A673 (cell line): ENCODE measurements at places on chromosomes 4 and X.

- no peak for DNase-seq
Observed at GRCh38 chrX:19005909-19006308, 22.0 kb upstream of the PHKA2 start.

GRCh38 chrX:48590203-48591103 is 6.8 kb upstream of the WDR13 start:
- DNase-seq: no peak

GRCh38 chr4:121758925-121759568 is 5.9 kb downstream of the SMIM43 start:
- DNase-seq: no peak

GRCh38 chr4:42609051-42609450 is 47.9 kb downstream of the ATP8A1 start:
- no peak for DNase-seq

GRCh38 chr4:39291686-39292085 is 74.5 kb downstream of the RFC1 start:
- peak; percentile 3 for DNase-seq

DNA sequence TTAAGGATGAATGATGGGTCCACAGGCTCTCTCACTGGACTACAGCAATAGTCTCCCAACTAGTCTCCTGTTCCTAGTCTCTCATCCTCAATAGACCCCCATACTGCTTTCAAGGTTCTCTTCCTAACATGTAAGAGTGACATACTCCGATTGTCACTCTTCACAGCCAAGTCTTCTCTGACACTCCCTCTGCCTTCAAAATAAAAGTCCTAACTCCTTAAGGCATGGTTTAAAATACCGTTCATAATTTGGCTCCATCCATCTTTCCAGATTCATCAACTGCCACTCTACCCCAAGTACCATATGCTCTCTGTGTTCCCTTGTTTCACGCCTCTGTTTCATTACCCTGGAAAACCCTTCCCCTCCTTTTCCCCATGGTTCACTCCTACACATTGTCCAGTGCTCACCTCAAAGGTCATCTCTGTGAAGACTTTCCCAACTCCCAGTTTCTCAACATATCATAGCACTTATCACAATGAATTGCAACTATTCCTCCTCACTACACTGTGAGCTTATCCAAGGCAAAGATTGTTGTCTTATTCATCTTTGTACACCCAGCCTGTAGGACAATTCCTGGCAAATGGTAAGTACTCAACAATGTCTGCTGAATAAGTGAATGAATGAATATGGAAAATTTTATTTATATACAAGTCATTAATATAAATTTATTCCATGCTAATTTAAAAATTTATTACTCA is 26.0 kb downstream of the SMARCA1 start:
- no peak for DNase-seq

GRCh38 chr4:75781305-75781704 is 56.9 kb downstream of the USO1 start:
- DNase-seq: no peak

GRCh38 chr4:119227690-119228089 is 15.2 kb downstream of the USP53 start:
- no peak for DNase-seq

DNA sequence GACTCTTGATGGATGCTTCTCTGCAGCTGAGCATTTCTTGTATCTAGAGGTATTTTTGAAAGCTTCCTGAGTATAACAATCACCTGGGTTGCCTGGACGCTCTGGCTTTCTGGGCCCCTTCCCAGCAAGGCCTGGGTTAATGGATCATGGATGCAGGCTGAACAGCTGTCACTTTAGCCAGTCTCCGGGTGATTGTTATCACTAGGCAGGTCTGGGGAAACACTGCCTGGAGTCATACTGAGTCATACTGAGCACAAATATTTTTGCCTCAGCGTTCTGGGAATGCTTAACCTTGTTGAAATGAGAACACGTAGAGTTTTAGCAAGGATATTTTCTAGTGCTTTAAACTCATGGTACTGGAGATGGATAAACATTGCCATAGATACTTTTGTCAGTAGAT is 102.6 kb downstream of the PHEX start:
- DNase-seq: no peak

- DNase-seq: no peak
Observed at GRCh38 chrX:22093550-22093949, 61.4 kb downstream of the PHEX start.

- DNase-seq: no peak
Observed at GRCh38 chrX:95332530-95332929, 1352.1 kb upstream of the DIAPH2 start.

DNA sequence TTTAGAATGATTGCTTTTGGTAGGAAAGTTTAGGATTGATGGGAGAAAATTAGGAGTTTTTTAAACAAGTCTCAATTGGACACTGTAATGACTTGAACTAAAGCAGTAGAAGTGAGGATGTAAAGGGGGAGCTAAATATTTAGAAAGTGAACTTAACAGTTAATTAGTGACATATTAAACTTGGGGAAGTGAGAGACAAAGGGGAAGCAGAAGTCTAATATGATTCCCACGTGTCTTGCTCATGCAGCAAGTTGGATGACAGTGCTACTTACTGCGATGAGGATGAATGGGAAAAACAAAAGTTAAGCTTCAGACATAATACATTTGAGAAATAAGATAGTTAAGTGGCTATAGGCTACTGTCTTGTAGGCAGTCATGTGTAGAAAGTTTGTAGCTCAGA is 110.4 kb downstream of the RPA4 start:
- DNase-seq: no peak

GRCh38 chr4:184188443-184189400 is 29.0 kb downstream of the ENPP6 start:
- no peak for DNase-seq

- DNase-seq: peak; percentile 93
Observed at GRCh38 chr4:5874811-5875449, 18.0 kb downstream of the CRMP1 start.

GRCh38 chr4:134144337-134144736 is 57.3 kb downstream of the PABPC4L start:
- no peak for DNase-seq

- DNase-seq: no peak
Observed at GRCh38 chr4:134756421-134756820, 554.8 kb upstream of the PABPC4L start.

DNA sequence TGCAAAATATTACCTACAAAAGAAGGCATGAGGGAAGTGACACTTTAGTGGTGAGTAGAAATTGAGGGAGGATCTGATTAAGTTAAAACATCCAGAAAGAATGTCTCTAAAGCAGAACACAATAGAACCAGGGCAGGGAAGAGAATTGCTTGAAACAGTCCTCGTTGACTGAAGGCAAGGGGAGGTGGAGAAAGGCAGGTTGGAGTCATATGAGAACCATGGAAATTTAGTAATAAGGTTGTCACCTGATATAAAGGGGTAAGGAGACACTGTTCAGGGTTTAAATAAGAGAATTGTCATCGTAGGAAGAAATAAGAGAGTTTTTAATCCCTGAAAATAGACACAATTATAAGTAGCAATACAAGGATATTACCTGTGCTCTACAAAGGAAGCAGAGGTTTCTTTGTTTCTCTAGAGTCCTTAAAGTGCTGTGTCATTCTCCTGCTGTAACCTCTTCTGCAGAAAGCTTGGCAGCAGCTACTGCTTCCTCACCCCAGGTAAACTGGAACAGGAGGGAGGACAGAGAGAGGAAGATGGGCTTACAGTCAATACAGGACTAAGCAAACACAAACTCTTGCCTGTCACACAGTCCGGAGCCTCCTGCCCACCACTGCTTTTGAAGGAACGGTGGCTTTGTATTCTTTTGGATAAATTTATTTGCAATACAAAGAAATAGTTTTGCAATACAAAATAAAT is 258.4 kb downstream of the PPARGC1A start:
- no peak for DNase-seq

DNA sequence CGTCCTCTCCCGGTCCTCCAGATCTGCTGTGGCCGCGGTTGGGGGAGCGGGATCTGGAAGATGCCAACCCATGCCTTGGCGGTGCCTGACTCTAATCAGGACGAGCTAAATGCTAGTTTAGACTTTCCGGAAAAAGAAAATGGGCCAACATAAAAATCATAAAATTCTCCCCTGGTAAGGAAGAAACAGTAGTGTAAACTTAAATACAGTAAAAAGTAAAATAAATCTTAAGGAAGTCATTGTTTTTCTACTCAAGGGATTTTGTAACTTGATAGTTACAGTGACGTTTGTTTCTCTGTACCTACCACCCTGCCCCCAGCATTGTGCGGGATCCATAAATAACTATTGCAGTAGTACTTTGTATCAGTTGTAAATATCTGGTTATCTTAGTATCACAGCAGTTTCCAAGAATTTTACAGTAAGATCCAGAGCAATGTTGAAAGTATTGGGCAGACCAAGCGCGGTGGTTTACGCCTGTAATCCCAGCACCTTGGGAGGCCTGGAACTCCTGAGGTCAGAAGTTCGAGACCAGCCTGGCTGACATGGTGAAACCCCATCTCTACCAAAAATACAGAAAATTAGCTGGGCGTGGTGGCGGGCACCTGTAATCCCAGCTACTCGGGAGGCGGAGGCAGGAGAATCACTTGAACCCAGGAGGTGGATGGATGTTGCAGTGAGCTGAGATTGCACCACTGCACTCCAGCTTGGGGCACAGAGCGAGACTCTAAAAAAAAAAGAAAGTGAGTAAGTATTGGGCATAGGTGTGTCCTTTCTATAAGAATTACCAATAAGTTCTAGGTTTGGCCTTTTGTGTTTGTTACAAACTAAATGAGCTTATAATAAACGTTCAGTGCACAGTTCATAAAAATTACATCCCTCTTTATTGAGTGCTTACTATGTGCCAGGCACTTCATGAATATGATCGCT is 1.0 kb upstream of the PLA2G12A start:
- no peak for DNase-seq

DNA sequence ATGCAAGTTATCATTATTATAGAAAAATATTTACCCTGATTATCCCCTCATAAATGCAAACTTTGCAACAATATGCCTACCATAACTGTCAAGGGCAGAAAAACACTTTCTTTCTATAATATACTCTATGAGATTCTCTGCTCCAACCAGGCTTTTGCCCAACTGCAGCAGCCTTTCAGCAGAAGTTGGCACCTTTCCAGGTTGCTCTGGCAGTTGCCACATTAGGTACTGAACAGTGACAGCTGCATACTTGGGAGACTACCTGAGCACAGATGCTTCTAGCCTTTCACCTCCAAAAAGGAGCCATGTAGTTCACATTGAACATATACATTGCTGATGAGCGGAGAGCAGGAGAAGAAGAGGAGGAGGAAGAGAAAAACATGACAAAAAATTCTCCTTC is 69.5 kb upstream of the BRWD3 start:
- DNase-seq: peak; percentile 2

DNA sequence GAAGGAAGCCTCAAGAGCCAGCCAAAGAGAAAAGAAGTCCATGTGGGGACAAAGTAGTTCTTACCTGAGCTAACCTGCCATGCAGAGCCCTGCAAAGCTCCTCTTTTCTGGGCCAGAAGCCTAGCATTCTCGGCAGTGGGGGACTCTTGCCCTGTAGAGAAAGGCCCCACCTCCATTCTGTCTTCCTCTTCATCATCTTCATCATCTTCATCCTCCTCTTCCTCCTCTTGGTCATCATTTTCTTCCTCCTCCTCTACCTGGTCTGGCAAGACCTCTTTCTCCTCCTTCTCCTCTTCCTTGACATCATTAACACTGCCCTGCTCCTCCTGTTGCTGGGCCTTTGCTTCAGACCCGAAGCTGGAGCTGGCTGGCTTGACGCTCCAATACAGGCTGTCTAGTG is 16.7 kb downstream of the LAS1L start:
- no peak for DNase-seq

GRCh38 chr4:80202741-80203553 is 5.6 kb downstream of the PRDM8 start:
- no peak for DNase-seq

- no peak for DNase-seq
Observed at GRCh38 chr4:10184501-10184938, 67.9 kb upstream of the WDR1 start.

GRCh38 chrX:5907207-5907606 is 321.5 kb downstream of the NLGN4X start:
- no peak for DNase-seq

- DNase-seq: peak; percentile 2
Observed at GRCh38 chrX:149881081-149881711, at the start of gene MAGEA8. MAGEA8 (plus strand) TSS chrX:149881183; CDS start chrX:149884273, 3,090 bp downstream.

- no peak for DNase-seq
Observed at GRCh38 chr4:130028552-130028951, 932.6 kb downstream of the C4orf33 start.

GRCh38 chr4:87961993-87962392 is 13.5 kb upstream of the SPP1 start:
- DNase-seq: no peak

- DNase-seq: peak; percentile 92
Observed at GRCh38 chr4:16467061-16467460, 240.8 kb upstream of the TAPT1 start.

DNA sequence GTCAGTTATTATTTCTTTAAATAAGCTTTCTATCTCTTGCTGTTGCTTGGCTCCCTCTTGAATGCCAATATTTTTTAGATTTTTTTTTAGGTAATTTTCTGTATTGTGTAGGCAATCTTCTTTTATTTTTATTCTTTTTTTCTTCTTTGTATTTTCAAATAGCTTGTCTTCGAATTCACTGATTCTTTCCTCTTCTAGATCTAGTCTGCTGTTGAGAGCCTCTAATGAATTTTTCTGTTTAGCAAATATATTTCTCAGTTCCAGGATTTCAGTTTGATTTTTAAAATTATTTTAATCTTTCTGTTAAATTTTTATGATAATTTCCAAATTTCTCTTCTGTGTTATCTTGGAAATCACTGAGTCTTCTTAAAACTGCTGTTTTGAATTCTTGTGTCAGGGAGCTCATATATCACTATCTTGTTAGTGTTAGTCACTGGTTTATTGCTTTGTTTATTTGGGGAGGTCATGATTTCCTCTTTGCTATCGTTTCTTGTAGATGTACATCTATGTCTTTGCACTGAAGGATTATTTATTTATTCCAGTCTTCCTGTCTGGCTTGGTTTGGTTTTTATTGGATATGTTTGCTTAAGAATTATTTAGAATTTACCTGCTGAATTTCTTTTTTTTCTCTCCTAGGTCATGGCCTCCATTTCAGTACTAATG is 39.9 kb upstream of the GPRIN3 start:
- no peak for DNase-seq

DNA sequence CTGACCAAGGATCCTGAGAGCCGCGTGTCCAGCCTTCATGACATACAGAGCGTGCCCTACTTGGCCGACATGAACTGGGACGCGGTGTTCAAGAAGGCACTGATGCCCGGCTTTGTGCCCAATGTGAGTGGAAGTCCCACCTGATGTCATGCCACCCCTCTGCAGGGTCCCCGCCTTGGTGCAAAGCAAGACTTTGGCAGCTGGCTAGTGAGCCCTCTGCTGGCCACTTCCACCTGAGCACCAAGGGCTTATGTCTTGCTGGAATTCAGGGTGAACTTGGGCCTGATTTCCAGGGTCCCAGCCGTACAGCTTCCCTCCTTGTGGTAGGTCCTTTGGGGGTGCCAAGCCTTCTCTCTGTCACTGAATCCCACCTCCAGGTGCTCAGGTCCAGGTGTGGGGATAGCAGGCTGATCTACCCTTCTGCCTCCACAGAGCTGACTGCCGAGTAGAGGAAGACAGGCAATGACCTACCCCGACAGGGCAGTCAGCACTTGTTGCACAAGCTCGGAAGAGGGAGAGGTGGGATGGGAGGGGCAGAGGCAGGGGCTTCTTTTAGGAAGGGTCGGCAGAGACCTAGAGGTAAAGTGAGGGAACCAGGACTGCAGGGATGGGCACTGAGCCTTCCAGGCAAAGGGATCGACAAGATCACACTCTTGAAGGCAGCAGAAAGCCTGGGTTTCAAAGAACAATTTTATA is 248.1 kb downstream of the EVC2 start:
- peak; percentile 52 for DNase-seq
